ENCODE measurements at places on chromosomes 5 and 9.

DNA sequence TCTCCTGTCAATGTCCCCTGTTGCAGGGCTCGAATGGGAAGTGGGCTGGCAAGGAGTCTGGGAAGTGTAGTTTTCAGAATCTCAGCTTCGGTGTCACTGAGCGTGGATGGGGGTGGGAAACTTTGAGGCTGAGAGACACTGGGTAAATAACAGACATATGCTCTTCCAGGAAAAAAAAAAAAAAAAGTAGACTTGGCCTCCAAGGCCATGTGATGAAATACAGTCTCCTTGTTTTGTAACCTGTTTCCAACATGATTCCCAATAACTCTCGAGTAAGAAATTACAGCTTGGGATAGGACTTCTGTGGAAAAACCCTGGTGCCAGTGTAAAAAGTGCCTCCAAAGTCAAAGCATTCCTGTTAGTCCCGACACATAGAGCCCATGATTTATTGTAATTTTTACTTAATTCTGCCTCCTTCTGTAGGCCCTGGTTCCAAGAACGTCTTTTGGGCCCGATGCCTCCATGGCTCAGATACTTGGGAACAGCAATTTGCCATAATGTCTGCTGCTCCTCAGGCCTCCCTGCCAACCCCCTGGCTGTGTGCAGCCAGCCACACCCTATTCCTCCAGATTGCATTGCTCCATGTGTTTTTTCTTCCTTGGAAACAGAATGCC, 119.5 kb upstream of the TNC start:
- DNase-seq, result no peak

- no peak for DNase-seq
These were observed 1990.5 kb downstream of the MAT2B start for GRCh38 chr5:165495829-165496380.

- no peak for DNase-seq
These were observed 19.8 kb upstream of the EXOC3 start for GRCh38 chr5:423233-423565.

GRCh38 chr9:132878695-132879456, at the start of gene SPACA9:
SPACA9 (plus strand) TSS chr9:132878898; CDS start chr9:132883948, 5,050 bp downstream.
- peak; percentile 83 for DNase-seq

GRCh38 chr5:163967268-163967667, 461.8 kb downstream of the MAT2B start:
- no peak for DNase-seq

DNA sequence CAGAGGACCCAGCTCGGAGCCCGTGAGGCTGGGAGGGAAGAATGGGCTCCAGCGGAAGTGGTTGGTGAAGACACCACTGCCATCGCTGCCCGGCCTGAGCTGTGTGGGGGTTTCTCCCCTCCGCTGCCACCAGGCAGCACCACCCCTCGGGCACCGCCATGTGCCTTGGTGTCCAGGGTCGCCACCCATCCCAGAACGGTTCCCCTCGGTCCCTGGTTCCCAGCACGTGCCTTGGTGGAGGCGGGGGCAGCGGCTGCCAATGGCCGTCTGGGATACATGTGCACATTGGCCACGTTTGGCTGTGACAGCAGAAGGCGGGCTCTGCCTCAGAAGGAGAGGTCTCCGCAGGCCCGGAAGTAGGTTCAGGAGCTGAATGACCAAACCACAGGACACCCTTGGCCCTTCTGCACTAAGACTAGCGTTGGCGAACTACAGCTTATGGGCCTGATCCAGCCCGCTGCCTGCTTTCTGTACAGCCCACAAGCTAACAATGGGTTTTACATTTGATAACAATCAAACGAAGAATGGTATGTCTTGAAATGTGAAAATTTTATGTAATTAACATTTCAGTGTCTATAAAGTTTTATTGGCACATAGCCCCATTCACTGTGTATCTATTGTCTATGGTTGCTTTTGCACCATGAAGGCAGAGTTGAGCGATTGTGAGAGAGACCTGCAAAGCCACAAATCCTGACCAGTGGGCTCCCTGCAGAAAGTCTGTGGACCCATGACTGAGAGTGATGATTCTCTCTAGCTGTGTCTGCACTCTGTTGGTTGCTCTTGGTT, 91.7 kb upstream of the RAPGEF1 start:
- no peak for DNase-seq

DNA sequence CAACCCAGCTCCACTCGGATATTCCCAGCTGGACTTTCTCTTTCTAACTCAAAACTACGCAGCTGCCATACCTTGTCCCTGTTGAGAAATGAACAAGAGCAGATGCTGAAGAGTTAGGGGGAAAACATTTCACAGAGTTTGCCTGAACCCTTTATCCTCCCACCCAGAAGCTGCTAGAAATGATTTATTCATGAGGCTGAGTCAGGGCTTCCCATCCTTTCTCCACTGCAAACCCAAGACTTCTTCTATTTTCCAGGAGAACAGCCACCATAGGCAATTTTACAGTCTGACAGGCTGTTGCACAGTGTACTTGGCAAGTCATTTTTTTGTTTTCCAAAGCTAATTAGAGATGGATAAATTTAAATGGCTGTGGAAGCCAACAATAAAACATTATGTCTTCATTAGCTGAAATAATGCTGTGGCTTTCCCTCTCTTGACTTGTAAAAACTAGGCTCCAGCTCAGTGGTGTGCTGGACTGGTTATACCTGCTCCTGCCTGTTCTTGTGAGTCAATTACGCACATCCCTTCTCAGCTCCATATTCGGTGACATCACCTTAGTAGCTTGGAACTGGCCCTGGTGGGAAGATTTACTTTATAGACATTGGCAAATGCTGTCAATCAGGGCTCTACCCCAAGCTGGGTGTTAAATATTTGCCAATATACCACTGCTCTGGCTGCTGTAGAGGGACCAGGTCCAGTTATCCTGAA, 71.9 kb downstream of the KIF4B start:
- DNase-seq, result no peak

DNA sequence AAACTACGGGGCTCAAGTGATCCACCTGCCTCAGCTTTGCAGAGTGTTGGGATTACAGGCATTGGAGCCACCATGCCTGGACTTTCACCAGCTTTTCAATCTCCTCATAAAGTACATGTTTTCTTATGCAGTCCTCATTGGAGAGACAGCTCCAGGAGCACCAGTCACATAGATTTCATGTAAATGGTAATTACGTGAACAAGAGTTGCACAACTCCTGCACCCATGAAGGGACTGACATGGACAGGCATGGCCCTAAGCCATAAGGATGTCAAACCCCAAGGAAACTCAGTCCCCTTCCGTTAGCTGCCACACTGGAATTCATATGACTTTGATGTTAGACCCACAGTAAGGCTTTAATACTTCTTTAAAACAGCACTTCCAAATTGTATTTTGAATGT, 7.6 kb upstream of the ADGRV1 start:
- DNase-seq, result no peak
